ENCODE measurements at places on chromosomes 2 and 18. TPM values are rescaled to one million over a fixed set of nuclear protein-coding genes. Genes with fewer than 3 reads are reported as not detected.

DNA sequence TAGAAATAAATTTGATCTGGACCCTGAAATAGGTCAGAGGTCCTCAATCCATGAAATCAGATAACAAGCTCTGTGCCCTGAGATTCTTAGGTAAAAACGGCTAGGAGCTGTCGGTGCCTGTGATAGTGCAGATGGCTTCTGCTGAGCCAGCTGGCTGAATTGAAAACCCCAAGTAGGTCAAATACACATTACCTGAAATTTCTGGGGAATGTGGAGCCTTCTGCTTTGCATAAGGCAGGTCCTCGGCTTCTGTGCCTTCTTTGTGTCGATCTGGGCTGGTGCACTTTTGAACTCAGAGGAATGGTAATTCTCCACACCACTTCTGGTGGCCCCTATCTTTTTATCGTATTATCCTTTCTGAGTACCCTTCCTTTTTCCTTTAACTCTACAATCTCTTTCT, 66.6 kb downstream of the CNTNAP5 start:
- no peak for DNase-seq
- H3K4me3 ChIP-seq, result no peak overlapping the region
- H3K27me3 ChIP-seq, result no peaks in the 10 kb centered on the region
- no peaks in the 10 kb centered on the region for H3K4me1 ChIP-seq
- H3K36me3 ChIP-seq, result no peaks in the 10 kb centered on the region

GRCh38 chr2:218743068-218743467, 32.4 kb downstream of the TTLL4 start:
- peaks cover 5% of the 10 kb centered on the region for H3K4me1 ChIP-seq
- H3K4me3 ChIP-seq, result no peak overlapping the region
- no peak overlapping the region for H3K27ac ChIP-seq

DNA sequence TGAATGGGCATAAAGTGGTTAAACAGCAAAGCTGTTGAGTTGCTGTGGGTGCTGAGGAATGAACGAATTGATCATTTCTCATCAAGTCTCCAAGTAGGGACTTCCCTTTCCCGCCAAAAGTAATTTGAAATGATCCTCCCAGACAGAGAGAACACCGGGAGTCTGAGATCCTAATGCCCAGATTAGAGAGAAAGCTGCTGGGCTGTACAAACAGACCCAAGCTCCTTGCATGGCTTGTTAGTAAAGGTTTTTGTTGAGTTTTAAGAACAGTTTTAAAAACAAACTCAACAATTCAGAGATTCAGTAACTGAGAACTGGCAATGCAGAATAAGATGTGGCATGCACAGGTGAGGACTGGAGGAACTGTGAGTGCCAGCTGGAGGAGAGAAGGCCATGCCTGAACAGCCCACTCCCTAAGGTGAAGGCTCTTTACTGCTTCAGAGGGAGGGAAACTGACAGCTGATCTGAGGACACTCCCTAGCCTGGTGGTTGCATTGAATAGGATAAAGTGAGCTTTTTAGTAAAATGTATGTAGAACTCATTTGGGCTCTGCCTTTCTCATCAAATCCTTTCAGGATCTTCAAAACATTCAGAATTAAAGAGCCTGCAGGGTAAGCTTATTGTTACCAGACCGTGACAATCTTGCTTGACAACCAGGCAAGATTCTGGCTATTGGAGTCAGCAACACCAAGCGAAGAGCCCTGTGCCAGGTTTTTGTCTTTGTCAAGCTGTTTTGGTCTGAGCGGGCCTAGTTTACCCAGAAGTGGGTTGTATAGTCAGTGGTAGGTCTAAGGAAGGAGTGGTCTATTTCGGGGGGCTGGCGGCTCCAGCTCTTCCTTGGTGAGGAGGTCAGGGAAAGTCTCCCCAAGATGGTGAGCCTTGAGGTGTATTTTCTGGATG, 63.2 kb upstream of the IGFBP5 start:
- no peaks in the 10 kb centered on the region for H3K36me3 ChIP-seq
- no peak overlapping the region for H3K4me3 ChIP-seq
- no peak for DNase-seq
- H3K4me1 ChIP-seq, result peaks cover 12% of the 10 kb centered on the region
- H3K27ac ChIP-seq, result no peak overlapping the region

- no peaks in the 10 kb centered on the region for H3K36me3 ChIP-seq
- no peak for DNase-seq
- no peaks in the 10 kb centered on the region for H3K27me3 ChIP-seq
- no peaks in the 10 kb centered on the region for H3K4me1 ChIP-seq
- H3K27ac ChIP-seq, result no peak overlapping the region
- H3K4me3 ChIP-seq, result no peak overlapping the region
Measured at GRCh38 chr2:178345951-178346350, 105.0 kb downstream of the PRKRA start.

GRCh38 chr2:69077252-69077950, 64.4 kb downstream of the ANTXR1 start:
- H3K36me3 ChIP-seq, result peaks cover 11% of the 10 kb centered on the region
- H3K4me1 ChIP-seq, result peaks cover 15% of the 10 kb centered on the region
- H3K27ac ChIP-seq, result no peak overlapping the region

MALL gene
- total RNA-seq, result 82.7 TPM

DNA sequence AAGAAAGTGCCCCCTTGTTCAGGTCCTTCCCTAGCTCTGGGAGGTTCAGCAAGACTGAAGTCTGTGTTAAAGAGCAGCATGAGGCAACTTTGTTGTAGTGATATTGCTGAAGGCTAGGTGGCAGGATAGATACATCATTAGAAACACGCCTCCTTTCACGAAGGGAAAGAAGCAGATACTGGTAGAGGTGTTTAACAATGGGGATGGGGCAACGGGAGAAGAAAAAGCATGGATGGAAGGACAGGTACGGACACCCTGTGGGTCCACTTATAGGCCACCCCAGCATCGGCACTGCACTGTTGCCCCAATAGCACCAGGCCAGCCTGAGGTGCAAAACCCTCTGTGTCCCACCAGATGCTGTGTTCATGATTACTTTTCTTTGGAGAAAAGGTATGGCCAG, 3.5 kb upstream of the IGFBP5 start:
- DNase-seq, result no peak
- peaks cover 18% of the 10 kb centered on the region for H3K27me3 ChIP-seq
- no peak overlapping the region for H3K27ac ChIP-seq
- no peak overlapping the region for H3K4me3 ChIP-seq
- H3K36me3 ChIP-seq, result no peaks in the 10 kb centered on the region
- H3K4me1 ChIP-seq, result peaks cover 29% of the 10 kb centered on the region

DNA sequence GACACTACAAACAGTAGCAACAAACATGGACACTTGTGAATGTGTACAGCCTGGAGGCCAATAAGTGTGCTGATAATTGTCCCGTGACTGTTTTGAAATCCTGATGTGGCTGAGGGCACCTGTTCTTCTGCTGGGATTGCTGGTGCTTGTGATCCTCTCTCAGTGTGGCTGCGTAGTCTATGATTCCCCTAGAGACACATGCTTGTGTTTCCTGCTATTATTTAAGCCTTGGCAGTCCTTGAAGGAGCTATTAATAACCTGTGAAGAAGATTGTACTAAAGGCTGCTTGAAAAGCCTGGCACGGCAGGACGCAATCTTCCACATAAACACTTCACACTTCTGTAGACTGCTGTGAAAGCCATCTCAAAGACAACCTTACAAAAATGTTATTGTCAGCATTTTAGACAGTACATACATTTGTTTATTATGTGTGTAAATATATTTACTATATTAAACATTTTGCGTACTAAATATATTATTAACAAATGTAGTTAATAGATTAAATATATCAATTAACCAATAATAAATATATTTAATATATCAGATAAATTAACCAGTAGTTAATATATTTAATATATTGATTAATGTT, 71.4 kb downstream of the GALR1 start:
- H3K27ac ChIP-seq, result no peak overlapping the region
- no peaks in the 10 kb centered on the region for H3K36me3 ChIP-seq
- no peaks in the 10 kb centered on the region for H3K4me1 ChIP-seq
- peaks cover 16% of the 10 kb centered on the region for H3K27me3 ChIP-seq
- DNase-seq, result no peak

POTEC gene
- not detected for total RNA-seq

SLC66A3 gene
- 23.8 TPM for total RNA-seq
